Hematopoietic multipotent progenitor cell treated with erythropoietin and hydrocortisone succinate and interleukin-3 and kit ligand, for 15 days (in vitro differentiated cells): ENCODE measurements at places on chromosomes 5 and 9.

DNA sequence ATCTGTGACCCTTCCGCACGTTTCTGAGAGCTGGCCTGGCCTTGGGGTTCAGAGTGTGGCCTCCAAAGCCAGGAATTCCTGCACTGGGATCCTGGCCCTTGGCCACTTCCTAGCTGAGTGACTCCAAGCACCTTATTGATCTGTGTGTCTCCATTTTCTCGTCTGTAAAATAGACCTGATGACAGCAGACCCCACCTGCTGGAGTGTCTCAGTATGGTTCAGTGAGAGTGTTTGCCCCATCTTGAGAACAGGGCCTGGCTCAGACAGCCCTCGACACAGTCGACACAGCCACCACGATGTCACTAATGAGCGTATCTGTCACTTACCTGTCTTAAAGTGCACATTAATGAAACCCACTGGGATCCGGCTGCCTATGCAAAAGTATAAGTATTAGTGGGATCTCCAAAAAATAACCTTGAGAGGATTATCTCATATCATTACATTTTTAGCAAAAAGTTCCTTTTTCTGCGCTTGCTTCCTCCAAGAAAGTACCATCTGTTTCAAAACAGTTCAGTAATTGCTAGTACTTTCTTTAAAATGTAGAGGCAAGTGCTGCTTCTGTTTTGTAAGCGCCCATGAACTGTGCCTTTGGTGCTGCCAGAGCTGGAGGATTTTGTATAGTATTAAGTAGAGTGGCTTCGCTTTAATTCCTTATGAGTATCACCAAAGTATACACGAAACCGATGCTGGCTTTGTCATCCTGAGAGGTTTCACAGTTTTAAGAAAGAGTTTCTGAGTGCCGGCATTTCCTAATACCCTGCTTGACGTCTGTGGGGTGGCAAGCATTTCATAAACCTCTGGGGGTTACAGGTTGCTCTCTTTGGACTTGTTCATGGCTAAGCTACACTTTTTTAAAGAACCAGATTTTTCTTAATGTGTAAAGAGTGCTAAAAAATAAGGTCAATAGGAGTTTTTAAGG lies 31.7 kb downstream of the UBE2QL1 start:
- no peak for DNase-seq

DNA sequence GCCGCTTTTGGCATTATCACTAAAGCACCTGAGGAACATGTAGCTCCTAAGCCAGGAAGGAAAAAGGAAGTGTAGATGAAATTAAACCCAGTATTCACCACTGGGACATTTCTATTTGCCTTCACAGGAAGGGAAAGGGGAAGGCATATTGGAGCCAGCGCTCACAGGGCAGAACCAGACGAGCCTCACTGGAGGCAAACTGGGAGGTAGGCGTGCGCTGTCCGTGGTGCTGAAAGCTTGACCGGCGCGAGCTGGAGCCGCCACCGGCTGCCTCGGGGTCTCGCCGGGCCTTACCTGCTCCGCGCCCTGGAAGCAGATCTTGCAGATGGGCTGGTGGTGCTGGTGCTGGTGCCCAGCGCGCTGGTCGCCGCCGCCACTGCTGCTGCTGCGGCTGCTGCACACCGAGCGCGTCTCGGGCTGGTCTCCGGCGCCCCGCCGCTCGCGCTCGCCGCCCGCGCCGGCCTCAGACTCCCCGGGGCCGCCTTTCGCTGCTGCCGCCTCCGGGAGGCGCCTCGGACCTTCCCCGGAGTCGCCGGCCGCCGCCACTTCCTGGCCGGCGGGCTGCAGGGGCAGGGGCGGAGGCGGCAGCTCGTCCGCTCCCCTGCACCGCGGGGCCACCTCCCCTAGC lies 732 bp downstream of the MARCHF11 start:
- no peak for DNase-seq

GRCh38 chr5:50420343-50420935 lies 20.6 kb downstream of the EMB start:
- DNase-seq: no peak

GRCh38 chr9:107127608-107128007 lies 155.5 kb upstream of the RAD23B start:
- DNase-seq: no peak

DNA sequence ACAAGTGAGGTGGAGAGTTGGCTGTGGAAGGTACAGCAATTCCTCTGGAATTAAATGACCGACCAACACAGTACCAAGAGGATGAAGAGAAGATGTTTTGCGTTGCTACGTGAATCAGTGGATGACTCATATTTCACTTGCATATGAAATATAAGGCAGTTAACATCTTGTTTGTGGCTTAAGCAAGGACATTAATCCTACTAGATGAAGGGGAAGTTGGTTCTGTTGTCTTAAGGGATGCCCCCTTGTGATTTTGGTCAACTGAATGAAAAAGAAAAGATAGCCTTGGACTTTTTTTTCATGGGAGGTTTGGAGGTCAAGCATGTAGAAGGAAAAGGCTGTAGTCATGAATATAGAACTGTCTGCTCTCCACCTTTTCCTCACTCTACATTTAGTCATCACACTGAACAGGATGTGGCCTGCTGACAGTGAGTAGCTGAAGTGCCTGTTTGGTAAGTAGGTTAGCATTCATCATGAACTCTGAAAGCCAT lies 33.9 kb downstream of the VLDLR start:
- DNase-seq: no peak

GRCh38 chr5:154211641-154212390 lies 21.3 kb downstream of the GALNT10 start:
- DNase-seq: no peak

- DNase-seq: no peak
Observed at GRCh38 chr9:21579743-21580142, 97.6 kb upstream of the IFNE start.

DNA sequence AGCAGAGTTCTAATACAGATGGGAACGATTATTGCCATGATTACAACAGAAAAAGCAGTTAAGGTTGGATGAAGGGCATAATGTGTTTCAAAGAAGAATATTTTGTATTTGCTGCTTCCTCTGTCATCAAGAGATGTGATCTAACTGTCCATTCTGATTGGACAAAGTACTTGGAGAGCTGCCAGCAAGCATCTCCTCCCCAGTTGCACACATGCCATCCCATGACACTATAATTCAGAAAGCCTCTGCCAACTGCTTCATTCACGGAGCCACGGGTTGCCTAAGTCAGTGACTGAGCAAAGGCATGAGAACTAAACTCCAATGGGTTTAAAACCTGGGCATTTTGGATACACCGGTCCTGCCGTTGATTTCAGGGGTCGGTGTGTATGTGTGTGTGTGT lies 253.8 kb downstream of the CRB2 start:
- no peak for DNase-seq

- DNase-seq: no peak
Observed at GRCh38 chr9:120839146-120839545, 3.6 kb downstream of the PSMD5 start.

- DNase-seq: no peak
Observed at GRCh38 chr5:52961274-52961681, 27.9 kb upstream of the ITGA2 start.

GRCh38 chr5:141100243-141100805 lies at the start of gene PCDHB3:
TSS of gene PCDHB3 (plus strand) at chr5:141100473. CDS start at chr5:141100650, 177 bp downstream.
- no peak for DNase-seq

DNA sequence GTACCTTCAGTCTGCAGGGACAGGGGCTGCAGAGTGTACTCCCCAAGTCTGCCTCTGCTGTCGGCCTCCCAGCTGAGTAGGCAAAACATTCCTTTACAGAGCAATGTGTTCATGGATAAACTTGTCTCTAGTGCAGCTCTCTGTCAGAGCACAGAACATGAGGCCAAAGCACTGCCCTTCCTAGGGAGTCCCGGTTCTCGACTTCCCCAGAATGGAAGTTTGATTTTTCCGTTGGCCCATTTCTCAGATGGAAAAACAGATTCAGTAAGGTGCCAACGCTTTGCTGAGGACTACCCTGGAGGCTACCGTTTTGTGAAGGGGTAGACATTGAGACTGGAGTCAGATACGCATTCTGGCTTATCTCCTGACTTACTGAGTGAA lies 422 bp upstream of the TRIM32 start:
- peak; percentile 5 for DNase-seq

- DNase-seq: no peak
Observed at GRCh38 chr5:11013793-11014192, 252.8 kb upstream of the DAP start.

GRCh38 chr9:124510650-124511425 lies 3.6 kb upstream of the NR5A1 start:
- DNase-seq: no peak

- DNase-seq: no peak
Observed at GRCh38 chr5:135333732-135334515, 65.1 kb downstream of the MACROH2A1 start.

- DNase-seq: no peak
Observed at GRCh38 chr5:36844305-36844704, 32.3 kb upstream of the NIPBL start.
